ENCODE measurements at places on chromosomes 13 and 19.
A peak's percentile ranks its signal among the peaks of the same experiment; 100 is the strongest.

GRCh38 chr13:46648166-46648607 is 95.2 kb downstream of the LRCH1 start:
- DNase-seq, result peak; percentile 27

- DNase-seq, result no peak
These were observed 64.3 kb downstream of the ZNF66 start for GRCh38 chr19:20840371-20840770.

DNA sequence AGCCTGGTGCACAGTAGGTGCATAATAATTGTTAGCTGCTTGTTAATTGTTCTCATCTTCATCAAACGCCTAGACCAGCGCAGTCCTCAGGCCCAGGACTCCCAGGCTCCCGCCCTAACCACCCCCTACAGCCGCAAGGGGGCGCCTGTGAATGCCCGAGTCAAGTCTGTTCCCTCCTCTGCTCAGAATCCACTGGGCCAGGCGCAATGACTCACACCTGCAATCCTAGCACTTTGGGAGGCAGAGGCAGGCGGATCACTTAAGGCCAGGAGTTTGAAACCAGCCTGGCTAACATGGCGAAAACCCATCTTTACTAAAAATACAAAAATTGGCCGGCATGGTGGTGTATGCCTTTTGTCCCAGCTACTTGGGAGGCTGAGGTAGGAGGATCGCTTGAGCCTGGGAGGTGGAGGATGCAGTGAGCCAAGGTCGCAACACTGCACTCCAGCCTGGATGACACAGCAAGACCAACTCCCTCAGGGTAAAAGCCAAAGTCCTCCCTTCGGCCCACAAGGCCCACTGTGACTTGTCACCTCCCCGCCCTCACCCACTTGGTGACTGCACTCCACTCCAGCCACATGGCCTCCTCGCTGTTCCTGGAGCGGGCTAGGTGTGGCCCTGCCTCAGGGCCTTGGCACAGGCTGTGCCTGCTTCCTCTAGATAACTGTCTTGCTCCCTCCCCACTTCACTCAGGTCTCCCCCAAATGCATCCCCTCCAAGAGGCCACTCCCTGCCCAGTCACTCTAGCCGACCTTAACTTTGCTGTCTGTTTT is 9.1 kb downstream of the ZNF653 start:
- peak; percentile 78 for DNase-seq

DNA sequence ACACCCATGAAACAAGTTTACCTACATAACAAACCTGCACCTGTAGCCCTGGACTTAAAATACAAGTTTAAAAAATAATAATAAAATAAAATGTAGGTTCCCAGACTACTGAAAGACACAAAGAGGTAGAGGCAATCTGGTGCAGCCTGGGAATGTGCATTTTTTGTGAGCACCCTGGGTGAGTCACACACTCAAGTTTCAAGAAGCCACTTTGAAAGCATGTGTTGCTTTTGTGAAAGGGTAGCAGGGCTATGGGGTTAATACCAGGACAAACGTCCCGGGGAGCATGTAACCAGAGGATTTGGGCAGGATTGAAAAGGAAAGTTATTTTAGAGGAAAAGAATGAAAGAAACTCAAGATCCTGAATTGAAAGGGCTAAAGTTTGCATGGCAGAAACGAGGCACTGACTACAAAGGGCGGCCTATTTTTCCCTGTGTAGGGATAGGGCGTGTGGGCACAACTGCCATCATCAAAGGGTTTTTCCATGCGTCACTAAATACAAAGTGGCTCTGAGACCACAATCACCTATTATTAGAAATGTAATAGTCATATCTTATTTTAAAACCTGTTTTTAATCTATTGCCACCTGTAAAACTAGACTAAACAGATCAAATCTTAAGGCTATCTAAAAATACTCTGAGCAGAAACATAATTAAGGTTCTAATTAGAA is 314.9 kb downstream of the COG6 start:
- no peak for DNase-seq

DNA sequence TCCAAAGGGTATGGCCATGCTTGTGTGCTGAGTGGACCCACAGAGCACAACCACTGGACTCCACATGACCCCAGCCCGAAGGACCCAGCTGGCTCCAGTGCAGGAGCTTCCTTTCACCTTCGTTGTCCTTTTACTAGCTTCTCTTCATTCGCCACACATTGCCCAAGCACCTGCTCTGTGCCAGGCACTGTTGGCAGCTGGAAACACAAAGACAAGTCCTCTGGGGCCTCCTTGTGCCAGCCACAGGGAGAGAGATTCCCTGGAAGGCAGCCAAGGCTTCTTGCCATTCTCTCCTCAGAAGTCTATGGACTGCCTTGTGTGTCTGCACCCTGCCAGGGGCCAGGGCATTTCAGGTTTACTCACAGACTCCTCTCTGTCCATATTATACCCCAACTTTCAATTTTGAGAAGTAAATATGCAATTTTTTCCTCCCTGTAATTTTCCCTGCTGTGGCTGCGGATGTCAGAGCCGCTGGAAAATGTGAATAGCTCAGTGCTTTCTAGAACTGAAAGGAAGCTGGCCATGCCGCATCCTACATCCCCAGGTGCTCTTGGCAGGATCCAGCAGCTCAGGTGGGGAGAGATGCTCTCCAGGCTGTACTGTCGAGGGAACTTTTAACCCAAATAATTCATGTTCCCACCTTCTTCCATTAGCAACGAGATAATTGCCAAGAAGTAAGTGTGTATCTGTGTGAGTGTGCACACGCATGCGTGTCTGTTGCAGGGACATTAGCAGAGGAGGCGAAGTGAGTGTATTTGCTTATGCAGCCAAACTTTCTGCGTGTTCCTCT is 57.2 kb downstream of the CHST8 start:
- no peak for DNase-seq

DNA sequence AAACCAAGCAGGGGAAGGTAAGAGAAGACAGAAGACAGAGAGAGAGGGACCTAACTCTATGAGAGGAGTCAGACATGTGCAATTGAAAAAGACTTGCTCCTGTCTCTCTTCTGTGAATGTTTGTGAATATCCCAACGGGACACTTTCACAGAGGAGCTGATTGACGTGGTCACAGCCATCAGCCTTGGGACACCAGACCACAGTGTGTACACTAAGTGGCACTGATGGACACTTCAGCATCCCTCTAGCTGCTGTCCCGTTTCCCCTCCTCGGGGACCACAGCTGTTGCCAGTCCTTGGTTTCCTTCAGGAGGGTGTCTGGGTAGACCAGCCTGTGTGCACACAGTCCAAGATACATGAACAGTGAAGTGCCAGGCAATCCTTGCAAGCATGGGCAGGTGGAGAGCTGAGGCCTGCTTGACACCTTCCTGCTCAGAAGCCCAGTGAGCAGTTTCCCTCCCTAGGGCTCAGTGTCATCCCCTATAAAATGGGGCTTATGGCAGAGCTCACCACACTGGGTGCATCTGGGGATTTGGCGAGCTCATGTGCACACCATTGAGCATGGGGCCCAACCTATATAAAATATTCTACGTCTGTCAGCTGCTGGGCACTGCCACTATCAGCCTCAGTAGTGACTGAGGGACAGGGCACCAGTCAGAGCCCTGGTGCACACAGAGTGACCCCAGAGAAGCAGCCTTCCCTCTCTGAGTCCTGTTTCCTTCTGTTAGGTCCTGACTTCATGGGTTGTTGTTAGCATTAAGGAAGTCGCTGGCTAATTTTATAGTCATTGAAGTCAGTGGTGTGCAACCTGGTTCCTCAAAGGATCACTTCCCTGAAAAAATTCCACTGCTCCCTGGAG is 4.3 kb upstream of the USF2 start:
- DNase-seq, result peak; percentile 37

- DNase-seq, result no peak
These were observed 6.1 kb downstream of the KLK7 start for GRCh38 chr19:50977626-50978025.
